ENCODE measurements at places on chromosomes 2 and 18. TPM values are rescaled to one million over a fixed set of nuclear protein-coding genes. Genes with fewer than 3 reads are reported as not detected.

DNA sequence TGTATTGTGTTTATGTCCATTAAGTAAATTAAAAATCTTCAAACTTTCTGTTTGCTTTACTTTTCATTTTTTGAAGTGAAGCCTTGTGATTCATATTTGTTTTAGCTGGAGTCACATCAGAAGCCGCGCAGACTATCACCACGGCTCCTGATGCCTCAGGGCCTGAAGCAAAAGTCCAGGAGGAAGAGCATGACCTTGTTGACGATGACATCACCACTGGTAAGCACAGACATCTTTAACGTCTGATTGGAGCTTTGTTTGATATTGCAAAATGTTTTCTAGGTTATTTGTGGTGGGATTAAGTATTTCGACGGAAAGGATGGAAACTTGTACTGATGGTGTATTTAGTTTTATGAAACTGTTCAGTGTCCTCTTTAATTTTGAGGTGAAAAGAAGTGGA lies 164.8 kb downstream of the WDR7 start:
- no peak overlapping the region for H3K27ac ChIP-seq
- no peaks in the 10 kb centered on the region for H3K36me3 ChIP-seq
- no peak for DNase-seq
- no peaks in the 10 kb centered on the region for H3K4me1 ChIP-seq
- H3K4me3 ChIP-seq, result no peak overlapping the region

DNA sequence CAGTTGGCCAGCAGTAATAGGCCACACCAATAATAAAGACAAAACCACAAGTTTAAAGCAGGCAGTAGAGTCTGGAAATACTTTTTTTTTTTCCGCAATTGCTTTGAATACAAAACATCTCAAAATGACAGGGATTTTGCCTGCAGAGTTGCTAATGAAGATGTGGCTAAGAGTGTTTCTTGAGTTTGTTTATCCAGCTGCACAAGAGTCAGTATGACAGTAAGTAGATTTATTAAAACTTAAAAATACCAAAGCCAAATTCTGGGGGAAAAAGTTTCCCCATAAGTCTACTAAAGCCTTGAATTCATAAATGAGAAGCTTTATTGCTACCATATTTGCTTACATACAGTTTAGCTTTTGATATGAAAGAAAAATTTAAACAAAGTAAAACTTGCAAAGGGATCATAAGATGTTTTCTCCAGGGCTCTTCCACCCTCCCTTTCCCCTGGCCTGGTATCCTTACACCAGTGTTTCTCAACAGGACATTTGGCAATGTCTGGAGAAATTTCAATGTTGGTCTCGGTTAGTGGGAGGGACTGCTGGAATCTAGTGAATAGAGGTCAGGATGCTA lies 3.9 kb upstream of the DSEL start:
- no peaks in the 10 kb centered on the region for H3K36me3 ChIP-seq
- no peak overlapping the region for H3K27ac ChIP-seq
- no peaks in the 10 kb centered on the region for H3K27me3 ChIP-seq
- H3K4me1 ChIP-seq, result no peaks in the 10 kb centered on the region
- no peak for DNase-seq

DNA sequence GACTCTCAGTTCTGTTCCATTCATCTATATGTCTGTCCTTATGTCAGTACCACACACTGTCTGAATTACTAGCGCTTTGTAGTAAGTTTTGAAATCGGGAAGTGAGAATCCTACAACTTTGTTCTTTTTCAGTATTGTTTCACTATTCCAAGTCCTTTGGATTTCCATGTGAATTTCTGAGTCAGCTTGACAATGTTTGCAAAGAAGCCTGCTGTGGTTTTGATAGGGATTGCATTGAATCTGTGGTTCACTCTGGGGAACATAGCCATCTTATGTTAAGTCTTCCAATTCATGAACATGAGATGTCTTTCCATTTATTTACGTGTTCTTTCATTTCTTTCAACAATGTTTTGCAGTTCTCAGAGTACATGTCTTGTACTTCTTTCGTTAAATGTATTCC lies 15.0 kb downstream of the SLC3A1 start:
- no peak overlapping the region for H3K27ac ChIP-seq
- DNase-seq, result no peak
- H3K27me3 ChIP-seq, result no peaks in the 10 kb centered on the region

PMAIP1 gene
- total RNA-seq, result 1.1 TPM

DNA sequence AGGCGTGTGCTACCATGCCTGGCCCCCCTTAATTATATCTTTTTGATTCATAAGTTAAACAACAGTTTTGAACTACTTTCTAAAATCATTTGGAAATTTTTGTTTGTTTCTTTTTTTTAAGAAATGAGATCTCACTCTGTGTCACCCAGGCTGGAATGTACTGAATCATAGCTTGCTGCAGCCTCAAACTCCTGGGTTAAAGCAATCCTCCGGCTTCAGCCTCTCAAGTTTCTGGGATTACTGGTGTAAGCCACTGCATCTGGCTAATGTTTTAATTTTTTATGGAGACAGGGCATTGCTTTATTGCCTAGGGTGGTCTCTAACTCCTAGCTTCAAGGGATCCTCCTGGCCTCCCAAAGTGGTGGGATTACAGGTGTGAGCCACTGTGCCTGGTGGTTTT lies 71.5 kb downstream of the BABAM2 start:
- H3K4me1 ChIP-seq, result peaks cover 19% of the 10 kb centered on the region
- no peaks in the 10 kb centered on the region for H3K36me3 ChIP-seq
- DNase-seq, result no peak
- no peaks in the 10 kb centered on the region for H3K27me3 ChIP-seq

DNA sequence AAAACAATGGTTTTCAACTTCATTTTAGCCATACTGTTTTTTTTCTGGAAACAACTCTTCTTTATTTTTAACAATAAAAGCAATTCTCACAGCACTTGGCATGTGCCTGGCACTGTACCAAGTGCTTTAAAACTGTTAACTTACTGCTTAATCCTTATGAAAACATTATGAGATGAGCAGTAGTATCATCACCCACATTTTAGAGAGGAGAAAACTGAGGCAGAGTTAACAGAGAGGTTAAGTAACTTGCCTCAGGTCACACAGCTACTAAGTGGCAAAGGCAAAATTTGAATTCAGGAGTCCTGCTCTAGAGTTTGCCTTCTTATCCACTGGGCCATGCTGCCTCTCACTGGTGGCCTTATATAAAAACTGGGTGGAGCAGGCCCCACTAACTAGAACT lies 23.2 kb downstream of the CTIF start:
- no peaks in the 10 kb centered on the region for H3K27me3 ChIP-seq
- H3K4me1 ChIP-seq, result no peaks in the 10 kb centered on the region
- H3K36me3 ChIP-seq, result no peaks in the 10 kb centered on the region
- DNase-seq, result no peak
- H3K27ac ChIP-seq, result no peak overlapping the region
- H3K4me3 ChIP-seq, result no peak overlapping the region

FAM124B gene
- total RNA-seq, result 0.30 TPM

DNA sequence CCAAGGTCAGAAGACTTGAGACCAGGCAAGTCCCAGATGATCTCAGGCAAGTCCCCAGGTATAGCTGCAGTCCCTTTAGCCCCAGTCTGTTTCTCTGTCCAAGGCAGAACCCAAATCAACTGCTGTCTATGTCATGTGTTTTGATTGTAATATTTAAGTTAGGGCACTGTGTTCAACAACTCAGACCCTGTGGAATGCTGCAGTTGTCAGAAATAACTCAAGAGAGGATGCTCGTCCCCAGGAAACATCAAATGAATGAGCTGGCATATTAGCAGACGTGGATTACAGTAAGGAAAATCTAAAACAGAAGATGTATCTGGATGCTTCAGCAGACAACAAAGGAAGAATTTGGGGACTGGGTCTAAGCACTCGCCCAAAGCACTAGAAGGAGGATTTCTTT lies 70.1 kb downstream of the BCL11A start:
- H3K27ac ChIP-seq, result no peak overlapping the region
- peaks cover 47% of the 10 kb centered on the region for H3K4me1 ChIP-seq
- no peak for DNase-seq
- H3K27me3 ChIP-seq, result no peaks in the 10 kb centered on the region

SOWAHC gene
- total RNA-seq, result 13.0 TPM

GRCh38 chr2:187819624-187820023 lies 265.4 kb upstream of the TFPI start:
- H3K27me3 ChIP-seq, result no peaks in the 10 kb centered on the region
- DNase-seq, result no peak
- no peaks in the 10 kb centered on the region for H3K4me1 ChIP-seq
- no peak overlapping the region for H3K4me3 ChIP-seq
- no peaks in the 10 kb centered on the region for H3K36me3 ChIP-seq

DNA sequence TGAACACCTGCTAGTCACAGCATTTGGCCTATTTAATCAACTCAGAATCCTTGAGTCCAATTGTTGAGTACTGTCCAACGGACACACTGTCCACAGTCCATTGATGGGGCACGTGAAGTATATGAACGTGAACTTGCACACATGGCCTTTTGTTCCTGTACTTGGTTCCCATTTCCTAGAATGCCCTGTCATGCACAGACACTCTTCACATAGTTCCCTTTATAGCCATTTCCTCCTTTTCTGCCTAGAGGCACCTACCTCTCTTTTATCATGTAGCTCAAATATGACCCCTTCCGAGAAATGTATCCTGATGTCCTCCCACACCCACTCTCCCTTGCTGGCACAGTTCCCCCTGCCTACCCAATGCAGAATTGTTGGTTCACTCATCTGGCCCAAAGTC lies 8.7 kb upstream of the CRYGA start:
- DNase-seq, result no peak
- no peaks in the 10 kb centered on the region for H3K36me3 ChIP-seq
- H3K27me3 ChIP-seq, result no peaks in the 10 kb centered on the region

DNA sequence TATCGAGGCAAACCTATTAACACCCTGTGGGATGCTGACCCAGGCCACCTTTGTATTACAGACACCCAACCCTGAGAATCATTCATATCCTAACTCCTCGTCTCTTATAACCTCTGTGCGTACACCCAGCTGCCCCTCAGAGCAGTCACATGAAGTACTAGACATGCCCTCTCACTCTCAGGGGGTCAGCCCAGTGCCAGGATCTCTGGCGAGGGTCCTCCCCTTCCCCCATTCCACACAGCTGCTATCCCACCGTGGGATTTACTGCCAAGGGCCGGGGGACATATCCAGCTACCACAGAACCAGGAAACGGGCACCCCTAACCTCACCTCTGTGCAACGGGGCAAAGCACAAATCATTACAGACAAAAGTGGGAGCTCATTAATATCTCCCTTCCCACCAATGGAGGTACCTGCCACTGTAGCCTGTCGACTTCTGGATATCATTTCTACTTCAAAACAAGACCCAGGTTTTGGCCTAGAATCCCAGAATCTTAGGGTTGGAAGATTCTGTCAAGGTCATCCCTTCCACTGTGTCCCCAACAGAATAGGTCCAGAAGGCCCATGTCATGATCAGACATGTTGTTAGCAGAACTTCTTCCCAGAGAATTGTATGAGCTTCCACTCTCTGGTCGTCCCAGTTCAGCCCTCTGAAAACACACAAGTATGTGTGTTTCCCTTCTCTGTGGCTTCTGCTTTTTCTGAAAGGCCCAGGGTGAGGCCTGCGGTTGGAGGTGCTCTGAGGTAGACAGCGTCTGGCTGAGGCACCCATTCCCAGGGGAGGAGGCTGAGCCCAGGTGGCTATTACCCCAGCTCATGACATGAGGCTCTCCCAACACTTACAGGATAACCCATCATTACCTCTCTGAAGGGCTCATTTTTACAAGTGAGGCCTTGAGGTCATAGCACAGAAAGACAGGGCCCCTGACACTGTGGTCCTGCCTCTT lies 1.7 kb downstream of the TMBIM1 start:
- H3K36me3 ChIP-seq, result no peaks in the 10 kb centered on the region
- peaks cover 33% of the 10 kb centered on the region for H3K4me1 ChIP-seq
- DNase-seq, result no peak
- no peaks in the 10 kb centered on the region for H3K27me3 ChIP-seq
- no peak overlapping the region for H3K27ac ChIP-seq

DNA sequence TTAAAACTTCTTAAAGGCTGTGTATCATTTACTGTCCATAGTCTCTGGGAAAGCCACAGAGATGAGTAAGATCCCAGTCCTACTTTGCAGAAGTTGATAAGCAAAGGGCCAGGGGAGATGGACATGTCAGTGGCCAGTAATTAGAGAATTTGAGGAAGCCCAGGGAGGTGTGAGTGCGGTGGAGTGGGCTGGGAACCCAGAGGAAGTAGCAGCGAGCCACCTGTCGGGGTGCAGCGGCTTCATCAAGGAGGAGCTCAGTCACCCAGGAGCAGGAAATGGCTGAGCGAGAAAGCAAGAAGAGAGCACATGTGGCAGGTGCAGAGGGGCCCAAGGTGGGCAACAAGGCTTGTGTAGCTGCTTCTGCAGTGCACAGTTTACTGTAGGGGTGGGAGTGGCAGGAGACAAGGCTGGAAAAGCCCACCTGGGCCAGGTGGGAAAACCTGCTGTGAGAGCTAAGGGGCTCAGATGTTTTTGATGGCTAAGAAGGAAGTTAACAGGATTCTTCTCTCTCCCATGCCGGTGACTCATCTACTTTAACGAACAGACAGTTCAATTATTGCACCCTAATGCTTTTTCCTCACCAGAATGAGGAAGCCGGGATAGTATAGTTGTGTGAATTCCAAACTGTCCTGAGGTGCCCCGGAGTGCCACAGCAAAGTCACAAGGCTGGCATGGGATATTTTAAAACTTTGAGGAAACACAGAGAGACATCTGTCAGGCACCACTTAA lies 34.8 kb upstream of the MGAT5 start:
- no peaks in the 10 kb centered on the region for H3K27me3 ChIP-seq
- H3K4me3 ChIP-seq, result no peak overlapping the region
- H3K4me1 ChIP-seq, result peaks cover 20% of the 10 kb centered on the region
- H3K36me3 ChIP-seq, result no peaks in the 10 kb centered on the region
- DNase-seq, result no peak
- H3K27ac ChIP-seq, result no peak overlapping the region

LAPTM4A gene
- 114 TPM for total RNA-seq

DNA sequence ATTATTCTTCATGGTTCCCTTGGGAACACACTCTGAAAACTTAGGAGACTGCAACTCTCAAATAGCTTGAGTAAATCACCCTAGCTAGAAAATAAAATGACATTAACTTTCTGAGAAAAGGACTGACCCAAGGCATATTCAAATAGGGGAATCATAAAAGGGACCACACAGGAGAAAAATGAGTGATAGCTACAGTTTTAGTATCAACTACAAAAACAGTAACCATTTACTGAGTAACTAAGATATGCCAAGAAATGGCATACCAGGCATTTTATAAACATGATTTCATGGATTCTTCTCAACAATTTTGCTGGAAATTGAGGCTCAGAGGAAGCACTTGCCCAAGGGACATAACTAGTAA lies 84.5 kb downstream of the AFF3 start:
- H3K4me3 ChIP-seq, result no peak overlapping the region
- no peaks in the 10 kb centered on the region for H3K36me3 ChIP-seq
- no peak for DNase-seq
- H3K27me3 ChIP-seq, result no peaks in the 10 kb centered on the region
- no peak overlapping the region for H3K27ac ChIP-seq
- H3K4me1 ChIP-seq, result no peaks in the 10 kb centered on the region

GRCh38 chr2:120464448-120464931 lies 118.6 kb downstream of the INHBB start:
- H3K4me1 ChIP-seq, result peaks cover 3% of the 10 kb centered on the region
- DNase-seq, result no peak
- H3K4me3 ChIP-seq, result no peak overlapping the region
- H3K36me3 ChIP-seq, result no peaks in the 10 kb centered on the region
- peaks cover 60% of the 10 kb centered on the region for H3K27me3 ChIP-seq

GRCh38 chr2:113857464-113857863 lies 32.4 kb upstream of the ACTR3 start:
- no peak overlapping the region for H3K4me3 ChIP-seq
- no peaks in the 10 kb centered on the region for H3K4me1 ChIP-seq
- DNase-seq, result no peak
- H3K27me3 ChIP-seq, result no peaks in the 10 kb centered on the region

FMNL2 gene
- total RNA-seq, result 8.6 TPM

POTEJ gene
- 1.1 TPM for total RNA-seq

GRCh38 chr2:201433394-201433995 lies 17.8 kb downstream of the TRAK2 start:
- peak overlapping the region; percentile 70 for H3K27ac ChIP-seq
- no peaks in the 10 kb centered on the region for H3K27me3 ChIP-seq
- no peaks in the 10 kb centered on the region for H3K36me3 ChIP-seq
- H3K4me3 ChIP-seq, result no peak overlapping the region
